ENCODE measurements at places on chromosomes 7 and 10.

GRCh38 chr10:598415-599170 lies 90.9 kb downstream of the DIP2C start:
- no peak for DNase-seq

DNA sequence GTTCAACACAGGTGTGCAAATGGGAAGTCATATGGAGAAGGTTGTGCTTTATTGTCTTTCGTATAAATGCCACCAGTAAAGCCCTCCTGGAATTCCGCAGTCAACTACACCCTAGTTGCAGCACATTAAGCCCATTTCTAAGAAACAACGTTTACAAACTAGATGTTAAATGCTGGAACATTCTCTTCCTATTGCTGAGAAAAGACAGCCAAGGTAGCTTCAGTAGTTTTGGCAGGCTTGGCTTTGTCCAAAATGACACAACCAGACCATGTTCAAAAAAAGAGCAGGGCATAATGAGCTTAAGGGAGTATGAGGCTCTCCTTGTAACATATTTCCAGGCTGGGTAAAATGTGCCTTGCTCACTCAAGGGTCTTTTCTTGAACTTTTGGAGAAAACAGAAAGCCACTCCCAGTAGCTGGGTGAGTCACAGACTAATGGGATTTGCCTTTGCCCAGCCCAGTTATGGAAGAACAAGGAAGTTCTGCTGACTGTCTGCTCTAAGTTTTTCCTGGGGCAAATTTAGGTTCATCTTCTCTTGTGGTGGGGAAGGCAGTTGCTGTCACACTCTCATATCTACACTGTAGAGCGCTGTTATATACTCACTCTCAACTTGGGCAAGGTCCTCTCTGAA lies 238.7 kb downstream of the PLXNA4 start:
- DNase-seq, result no peak

GRCh38 chr7:41476460-41476803 lies 226.5 kb downstream of the INHBA start:
- DNase-seq, result peak; percentile 2

DNA sequence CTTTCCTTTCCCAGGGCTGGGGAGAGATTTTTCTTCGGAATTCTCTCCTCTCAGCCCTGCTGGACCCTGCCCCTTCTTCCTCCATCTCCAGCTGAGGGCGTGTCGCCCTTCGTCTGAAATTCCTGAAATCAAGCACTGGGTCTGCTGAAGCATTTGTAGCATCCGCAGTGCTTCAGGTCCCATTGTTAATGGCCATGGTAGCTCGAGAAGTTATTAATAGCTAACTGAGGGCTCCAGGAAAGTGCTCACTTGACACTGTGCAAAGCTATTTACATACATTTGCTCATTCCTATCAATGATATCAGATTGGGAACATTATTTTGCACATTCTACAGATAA lies 515 bp downstream of the FAM149B1 start:
- no peak for DNase-seq

- DNase-seq, result no peak
Measured at GRCh38 chr7:27157702-27158431, 1.4 kb upstream of the HOXA7 start.

- DNase-seq, result no peak
Measured at GRCh38 chr7:45186261-45186813, 28.7 kb downstream of the RAMP3 start.

- no peak for DNase-seq
Measured at GRCh38 chr7:103866919-103867318, 122.5 kb downstream of the RELN start.

GRCh38 chr10:43408331-43408709 lies 666 bp downstream of the HNRNPF start:
- no peak for DNase-seq

DNA sequence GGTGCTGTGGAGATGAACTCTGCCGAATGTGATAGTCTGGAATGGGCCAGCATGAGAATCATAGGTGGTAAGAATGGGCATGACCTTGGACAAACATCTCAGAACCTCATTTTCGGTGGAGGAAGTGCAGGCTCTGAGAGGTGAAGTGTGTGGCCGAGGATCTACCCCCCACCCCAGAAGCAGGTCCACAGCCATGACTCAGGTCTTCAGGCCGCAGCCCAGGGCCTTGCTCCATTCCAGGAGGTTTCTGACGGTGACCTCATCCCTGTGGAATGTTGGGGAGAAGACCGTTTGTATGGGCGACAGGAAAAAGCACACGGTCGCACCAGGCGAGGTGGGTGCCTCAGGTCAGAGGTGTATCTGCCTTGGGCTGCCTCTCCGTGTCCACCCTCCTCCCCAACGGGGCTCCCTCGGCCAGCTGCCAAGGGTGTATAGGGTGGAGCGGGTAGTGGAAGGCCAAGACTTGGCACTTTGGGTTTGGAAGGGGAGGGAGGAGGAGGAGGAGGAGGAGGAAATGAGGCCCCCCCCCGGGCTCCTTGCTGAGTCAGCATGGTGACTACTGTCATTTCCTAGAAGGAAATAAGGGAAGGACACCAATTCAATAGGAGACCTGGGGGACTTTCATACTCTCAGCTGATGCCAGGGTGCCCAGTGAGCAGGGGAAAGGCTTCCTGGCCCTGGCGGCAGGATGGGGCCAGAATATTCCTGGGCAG lies 168.0 kb upstream of the RHEB start:
- no peak for DNase-seq

- no peak for DNase-seq
Measured at GRCh38 chr7:3177271-3177670, 123.8 kb upstream of the SDK1 start.

DNA sequence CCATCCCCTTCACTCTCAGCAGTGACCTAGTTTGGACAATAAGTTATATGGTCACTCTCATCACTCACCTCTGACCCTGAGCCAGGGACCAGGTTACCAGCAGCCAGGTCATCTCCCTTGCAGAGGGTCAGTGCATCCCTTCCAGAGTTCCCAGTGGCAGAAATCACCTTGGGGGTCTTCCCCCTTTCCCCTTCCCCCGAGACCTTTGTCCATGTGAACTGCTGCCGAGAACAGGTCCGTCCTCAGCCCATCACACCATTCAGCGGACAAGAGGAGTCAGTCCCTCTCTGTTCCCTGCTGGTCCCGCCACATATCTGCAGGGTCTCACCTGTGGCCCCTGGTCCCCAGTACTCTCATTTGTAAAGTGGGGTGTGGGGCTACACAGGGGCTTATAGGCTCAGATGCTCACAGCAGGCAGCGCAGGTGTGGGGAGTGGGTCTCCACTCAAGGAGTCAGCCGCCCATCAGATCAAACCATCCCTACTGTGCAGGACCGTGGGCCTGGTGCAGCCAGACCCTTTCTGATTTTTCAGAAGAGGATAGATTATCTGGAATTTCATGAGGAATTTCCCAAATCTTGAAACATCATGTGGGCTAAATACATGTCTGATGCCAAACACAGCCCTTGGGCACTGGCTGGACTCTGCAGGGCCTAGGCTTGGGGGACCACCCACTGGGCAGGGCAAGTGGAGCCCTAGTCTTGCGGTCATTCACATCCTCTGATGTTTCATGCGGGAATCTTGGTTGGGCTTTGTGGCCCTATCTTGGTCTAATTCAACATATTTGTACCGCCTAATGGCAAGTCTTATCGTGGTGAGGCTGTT lies 6.5 kb downstream of the DEPP1 start:
- DNase-seq, result no peak

DNA sequence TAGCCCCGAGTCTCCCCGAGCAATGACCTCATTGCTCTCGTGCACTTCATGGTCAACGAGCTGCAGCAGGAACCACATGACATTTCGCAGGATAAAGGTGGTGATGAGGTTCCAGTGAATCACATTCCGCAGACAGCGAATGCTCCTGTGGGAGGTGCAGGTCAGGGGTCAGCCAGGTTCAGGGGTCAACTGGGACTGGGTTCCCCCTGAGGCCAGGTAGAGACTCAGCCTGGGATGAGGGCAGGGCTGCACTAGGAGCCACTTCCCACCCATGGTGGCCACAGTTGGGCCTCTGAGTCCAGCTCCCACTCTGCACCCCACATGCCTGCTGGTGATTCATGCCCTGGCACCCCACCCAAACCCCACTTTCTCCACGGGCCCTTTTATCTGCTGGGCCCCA lies 17.2 kb downstream of the CRHR2 start:
- DNase-seq, result no peak

GRCh38 chr10:45592432-45592831 lies 80.1 kb downstream of the ZFAND4 start:
- peak; percentile 37 for DNase-seq

DNA sequence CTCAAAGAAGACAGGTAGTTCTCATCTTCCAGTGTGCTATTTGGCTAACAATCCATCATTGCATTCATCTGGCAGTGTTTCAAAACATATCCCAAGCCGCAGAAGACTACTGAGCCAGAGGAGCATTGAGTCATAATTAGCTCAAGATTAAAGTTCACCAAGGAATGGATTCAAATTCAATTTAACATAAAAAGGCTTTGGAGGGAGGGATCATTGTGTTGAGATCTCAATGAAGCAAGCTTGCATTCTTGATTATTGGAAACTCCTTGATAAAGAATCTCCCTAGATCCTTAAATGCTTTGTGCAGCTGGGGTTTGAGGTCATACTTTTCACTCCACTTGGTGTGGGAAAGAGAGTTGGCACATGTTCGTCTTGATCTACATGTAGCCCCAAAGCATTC lies 142.8 kb upstream of the SEMA3A start:
- no peak for DNase-seq

GRCh38 chr7:140333223-140333622 lies 65.1 kb downstream of the SLC37A3 start:
- DNase-seq, result no peak

GRCh38 chr10:129728905-129729795 lies 234.9 kb downstream of the EBF3 start:
- DNase-seq, result no peak

GRCh38 chr10:89219513-89220218 lies 12.5 kb upstream of the CH25H start:
- no peak for DNase-seq

DNA sequence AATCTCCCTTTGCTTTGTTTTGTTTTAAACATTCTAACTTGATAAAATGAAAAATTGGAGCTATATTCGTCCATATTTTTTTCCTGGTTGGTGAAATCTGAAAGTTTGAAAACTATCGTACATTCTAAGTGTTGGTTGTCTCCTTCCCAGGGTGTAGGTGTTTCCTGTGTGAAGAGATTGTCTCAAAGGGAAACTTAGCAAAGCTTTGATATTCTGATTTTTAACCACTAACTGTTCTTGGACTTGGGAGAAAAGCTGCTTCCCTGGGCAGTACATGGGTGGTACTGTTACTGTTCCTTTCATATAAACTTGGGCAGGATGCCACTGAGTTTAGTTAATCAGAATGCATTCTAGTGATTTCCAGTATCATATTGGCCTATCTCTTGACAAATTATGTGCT lies 253.5 kb upstream of the LRGUK start:
- DNase-seq, result no peak

- DNase-seq, result no peak
Measured at GRCh38 chr10:93465806-93466675, 16.1 kb downstream of the MYOF start.

GRCh38 chr7:142553216-142553615 lies 196.1 kb upstream of the PRSS1 start:
- DNase-seq, result no peak

GRCh38 chr10:120650705-120651399 lies 193.8 kb downstream of the PLPP4 start:
- DNase-seq, result no peak

DNA sequence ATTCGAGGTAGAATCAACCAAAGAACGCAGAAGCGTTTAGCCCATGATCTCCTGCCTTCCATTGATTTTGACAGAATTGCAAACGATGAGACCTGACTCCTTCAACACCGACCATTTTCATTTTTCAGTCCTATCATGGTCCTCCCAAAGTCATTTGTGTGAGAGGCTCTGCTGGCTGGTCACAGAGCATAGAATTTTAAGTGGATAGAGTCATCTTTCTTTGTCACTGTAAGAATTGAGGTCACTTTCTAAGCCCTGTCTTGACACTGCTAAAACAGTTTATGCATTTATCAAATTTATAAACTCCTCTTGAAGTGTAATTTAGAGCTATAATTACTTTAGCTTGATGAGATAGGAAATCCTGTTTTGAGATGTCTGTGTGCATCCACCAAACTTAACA lies 72.0 kb downstream of the UBE3C start:
- no peak for DNase-seq

DNA sequence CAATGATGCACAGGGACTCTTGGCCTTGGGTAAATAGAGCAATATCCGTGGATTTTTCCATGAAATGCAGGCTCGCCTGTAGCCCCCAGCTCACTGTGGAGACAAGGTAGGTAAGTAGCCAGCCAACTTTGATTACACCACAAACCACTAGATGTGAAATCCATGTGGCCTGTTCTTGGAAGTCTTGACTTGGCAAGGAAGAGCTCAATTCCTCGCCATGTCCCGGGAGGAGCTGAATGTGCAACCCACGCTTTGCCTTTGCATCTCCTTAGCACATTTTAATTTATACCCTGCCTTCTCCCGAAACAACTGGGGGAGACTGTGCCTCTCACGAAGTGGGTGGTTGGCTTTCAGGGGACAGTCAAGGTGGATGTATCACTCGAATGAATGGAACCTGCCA lies 347.7 kb upstream of the MKI67 start:
- DNase-seq, result no peak

DNA sequence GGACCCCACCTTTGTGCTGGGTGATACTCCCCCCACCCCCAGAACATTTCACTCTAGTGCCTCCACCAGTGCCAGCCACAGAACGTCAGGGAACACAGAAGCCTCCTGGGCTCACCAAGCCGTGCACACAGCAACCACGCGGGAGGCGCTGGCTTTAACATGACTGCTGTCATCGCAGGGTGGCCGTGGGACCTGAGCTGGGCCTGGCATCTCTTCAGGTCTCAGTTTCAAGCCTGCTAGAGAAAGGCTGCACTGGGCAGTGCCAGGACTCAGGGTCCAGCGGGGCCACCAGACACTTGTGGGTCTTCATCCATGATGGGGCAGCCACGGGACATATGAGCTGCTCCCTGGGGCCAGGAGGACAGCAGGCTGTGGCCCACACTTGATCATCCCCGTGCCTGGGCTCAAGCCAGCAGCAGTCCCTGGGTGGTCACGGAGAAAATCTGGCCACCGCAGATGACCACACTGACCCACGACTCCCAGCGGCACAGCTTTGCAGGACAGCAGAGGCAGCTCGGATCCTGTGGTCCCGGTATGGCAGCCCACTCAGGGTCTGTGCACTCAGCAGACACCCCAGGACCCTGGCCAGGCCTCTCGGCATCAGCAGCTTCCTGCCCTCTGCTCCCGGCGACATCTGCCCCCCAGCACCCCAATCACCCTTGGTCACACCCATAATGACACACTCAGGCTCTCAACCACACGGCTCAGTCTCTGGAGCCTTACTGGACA lies 44.2 kb downstream of the CAMK2B start:
- no peak for DNase-seq

DNA sequence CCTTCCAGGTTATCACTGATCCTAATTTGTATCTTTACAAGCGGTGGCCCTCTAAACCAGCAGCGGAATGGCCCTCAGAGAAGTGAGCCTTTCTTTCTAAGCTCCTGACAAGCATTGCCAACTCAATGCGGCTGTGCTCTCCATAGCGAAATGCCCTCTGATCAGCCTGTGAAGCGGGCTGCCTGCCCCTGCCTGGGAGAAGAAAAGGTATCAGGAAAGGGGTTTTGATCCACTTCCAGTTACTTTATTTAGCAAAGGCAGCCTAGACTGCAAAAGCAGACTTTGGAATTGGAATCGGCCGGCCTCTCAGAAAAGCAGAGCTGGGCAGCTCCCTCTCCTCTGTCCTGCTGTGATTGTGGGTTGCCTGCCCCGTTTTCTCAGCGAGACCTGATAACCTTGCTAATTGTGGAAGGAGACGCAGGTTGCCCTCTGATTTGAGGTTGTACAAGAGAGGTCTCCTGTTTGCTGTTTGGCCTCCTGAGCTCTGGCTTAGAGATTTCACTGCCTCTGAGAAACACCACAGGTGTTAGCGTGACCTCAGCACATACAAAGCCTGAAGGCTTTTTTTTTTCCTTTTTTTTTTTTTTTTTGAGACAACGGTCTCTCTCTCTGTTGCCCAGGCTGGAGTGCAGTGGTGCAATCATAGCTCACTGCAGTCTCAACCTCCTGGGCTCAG lies 53.9 kb upstream of the SH2B2 start:
- no peak for DNase-seq
